ENCODE measurements at places on chromosomes 13 and 19.

DNA sequence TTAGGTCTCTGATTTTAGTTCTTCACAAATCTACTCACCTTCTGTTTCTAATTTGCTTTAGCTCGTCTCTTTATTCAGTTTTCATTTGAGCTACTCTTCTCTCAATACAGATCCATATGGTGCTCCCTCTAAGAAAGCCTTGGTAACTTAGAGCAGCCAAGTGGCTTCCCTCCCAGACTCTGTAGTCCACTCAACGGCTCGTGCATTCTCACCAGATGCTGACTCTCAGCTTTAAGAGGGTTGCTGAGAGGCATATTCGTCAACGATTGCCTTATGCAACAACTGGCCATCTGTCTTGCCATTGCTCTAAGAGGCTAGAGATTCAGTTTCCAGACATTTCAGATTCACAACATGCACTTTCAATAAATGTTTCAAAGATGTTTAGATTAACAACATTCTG is 785.8 kb upstream of the SLC10A2 start:
- DNase-seq, result no peak

DNA sequence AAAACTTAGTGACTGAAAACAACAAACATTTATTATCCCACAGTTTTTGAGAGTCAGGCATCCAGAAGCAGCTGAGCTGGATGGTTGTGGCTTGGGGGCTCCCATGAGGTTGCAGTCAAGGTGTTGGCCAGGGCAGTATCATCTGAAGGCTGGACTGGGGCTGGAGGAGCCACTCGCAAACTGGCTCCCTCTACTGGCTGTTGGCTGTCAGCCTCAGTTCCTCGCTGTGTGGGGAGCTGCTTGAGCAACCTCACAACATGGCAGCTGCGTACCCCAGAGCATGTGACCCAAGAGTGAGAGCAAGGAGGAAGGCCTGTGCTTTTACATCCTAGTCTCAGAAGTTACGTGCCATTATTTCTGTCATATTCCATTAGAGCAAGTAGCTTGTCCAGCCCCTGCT is 9.7 kb downstream of the YJU2 start:
- DNase-seq, result no peak

- no peak for DNase-seq
These were observed 11.4 kb downstream of the SBK2 start for GRCh38 chr19:55525289-55526101.

- no peak for DNase-seq
These were observed 6.0 kb upstream of the CCDC97 start for GRCh38 chr19:41303954-41304353.

DNA sequence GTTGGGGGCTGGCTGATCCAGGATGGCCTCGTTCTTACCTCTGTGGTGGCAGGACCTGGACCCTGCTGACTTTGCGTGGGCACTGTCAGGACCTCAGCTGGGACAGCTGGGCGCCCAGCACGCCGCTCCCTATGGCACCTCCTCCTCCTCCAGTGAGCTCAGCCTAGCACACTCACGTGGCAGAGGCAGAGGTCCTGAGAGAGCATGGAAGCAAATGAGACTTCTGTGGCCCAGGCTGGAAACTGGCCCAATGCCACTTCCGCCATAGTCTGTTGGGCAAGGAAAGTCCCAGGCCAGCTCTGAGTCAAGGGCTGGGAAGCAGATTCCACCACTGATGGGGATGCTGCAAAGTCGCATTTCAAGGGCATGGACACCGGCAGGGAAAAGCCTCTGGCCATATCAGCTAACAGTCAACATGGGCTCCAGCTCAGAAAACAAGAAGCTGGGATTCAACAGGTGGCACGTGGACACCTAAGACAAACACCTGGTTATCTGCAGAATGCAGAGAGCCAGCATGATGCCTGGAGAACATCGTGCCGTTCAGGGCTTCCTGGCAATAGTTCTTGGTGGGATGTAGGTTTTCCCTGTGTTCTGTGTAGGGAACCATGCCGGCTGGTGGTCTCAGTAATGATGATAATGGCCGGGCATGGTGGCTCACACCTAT is 16.7 kb downstream of the MYBPC2 start:
- no peak for DNase-seq

DNA sequence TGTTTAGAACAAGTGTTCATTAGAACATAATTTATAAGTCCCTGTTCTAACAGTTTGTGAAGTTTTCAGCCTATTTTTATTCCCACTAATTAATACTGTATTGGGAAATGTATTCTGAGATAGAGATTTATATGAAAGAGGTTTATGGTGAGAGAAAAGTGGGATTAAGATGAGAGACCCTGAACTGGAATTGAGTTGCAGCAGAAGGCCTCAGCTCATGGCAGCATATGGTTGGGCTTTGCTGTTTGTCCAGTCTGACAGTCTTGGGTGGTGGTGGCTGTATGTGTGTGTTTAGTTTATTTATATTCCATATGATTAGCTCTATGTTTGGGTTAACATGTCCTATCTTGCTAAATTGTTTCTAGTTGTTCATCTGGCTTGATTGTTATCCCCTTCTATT is 575.1 kb downstream of the SLITRK5 start:
- DNase-seq, result no peak

- DNase-seq, result no peak
These were observed 73.4 kb upstream of the FLT1 start for GRCh38 chr13:28568286-28568685.

DNA sequence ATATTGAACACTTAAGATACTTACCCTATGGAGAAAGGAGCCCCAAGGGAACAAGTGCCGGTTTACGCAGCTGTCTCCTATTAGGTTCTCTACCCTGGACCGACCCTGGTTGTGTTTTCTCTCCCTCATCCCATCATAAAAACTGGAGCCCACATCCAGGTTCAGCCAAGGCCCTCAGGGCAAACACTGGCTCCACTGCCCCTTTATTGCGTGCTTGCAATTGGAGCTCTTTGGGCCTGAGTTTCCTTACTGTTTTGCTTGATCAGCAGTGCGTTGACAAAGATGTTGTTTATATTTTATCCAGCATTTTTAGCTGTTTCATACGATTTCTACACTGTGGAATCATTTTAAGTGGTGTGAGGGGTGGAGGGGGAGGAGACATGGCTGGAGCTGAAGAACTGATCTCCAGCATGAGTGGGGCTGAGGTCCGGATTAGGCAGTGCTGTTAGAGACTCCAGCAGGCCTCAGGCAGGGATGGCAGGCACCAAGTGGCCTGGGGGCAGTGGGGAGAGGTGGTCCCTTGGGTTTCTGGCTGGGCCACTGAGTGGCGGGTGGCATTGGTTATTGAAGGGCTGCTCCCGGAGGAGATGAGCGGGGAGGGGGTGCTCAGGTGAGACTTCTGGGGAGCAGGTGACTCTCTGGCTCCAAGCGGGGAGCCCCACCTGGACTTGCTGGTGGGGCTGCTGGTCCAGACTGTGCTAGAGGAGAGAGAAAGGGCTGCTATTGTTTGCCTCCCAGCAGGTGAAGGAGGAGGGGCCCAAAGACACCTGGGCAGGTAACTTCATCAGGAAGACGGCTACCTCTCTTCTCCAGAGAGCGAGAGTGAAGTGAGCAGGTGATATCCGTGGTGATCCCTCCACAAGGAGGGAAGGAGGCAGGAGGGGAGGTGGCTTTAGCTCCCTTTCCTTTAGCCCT is 62.4 kb upstream of the RNF113B start:
- no peak for DNase-seq

GRCh38 chr13:93029536-93029935 is 197.1 kb upstream of the GPC6 start:
- no peak for DNase-seq

DNA sequence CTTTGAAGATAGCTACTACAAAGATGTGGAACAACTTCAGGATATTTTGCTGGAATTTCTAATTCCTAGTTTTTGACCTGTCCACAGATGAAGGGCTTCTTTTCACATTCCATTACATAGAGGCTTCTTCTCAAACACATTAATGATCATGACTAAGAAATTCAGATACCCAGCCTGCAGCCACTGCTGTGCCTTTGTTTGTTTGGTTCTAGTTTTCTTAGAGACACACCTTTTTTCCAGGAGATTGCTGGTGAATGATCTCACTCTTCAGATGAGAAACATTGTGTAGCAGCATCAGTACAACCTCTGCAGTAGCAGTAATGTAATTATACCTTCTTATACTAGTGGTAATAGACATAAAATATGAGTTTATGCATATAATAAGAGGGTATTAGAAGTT is 5.0 kb downstream of the TDRD3 start:
- no peak for DNase-seq

GRCh38 chr13:99842405-99842804 is 129.2 kb downstream of the ZIC5 start:
- DNase-seq, result no peak

GRCh38 chr13:21060338-21061028 is 903 bp downstream of the LATS2 start:
- no peak for DNase-seq

GRCh38 chr19:19597809-19598306 is 20.6 kb downstream of the PBX4 start:
- no peak for DNase-seq

DNA sequence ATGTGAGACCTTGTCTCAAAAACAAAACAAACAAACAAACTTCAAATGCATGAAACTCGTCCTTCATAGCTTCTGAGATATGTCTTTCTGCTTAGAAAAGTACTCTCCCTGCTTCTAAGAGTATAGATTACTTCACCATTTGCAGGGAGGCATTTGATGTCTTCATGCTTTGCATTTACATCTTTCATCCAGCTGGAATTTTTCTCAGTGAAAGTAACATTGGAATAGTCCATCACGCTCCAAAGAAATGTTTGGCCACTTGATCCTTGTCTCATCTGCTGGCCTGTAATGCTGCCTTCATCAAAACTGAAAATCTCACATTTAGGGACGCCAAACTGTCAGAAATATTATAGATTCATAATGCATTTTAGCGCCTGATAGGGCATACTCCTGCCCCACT is 19.2 kb downstream of the PNMA8A start:
- no peak for DNase-seq

- DNase-seq, result no peak
These were observed 43.4 kb upstream of the PDCD5 start for GRCh38 chr19:32537580-32537979.

DNA sequence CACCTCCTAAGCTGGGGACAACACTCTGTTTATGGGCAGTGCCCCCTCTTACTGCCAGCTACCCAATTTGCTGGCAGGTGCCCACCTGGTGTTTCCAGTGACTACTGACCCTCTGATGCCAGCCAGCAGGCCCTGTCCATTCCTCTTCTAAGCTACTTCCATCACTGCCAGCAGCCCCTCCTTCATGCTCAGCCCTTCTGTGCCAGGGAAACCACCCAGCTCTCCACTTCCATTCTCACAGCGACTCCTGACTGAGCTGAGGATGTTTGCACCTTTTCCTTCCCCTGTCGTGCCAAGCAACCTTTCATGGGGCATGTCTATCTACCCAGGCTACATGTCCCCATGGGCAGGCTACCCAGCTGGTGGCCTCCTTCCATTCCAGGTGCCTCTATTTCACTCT is 24.0 kb upstream of the ZNF492 start:
- DNase-seq, result no peak

DNA sequence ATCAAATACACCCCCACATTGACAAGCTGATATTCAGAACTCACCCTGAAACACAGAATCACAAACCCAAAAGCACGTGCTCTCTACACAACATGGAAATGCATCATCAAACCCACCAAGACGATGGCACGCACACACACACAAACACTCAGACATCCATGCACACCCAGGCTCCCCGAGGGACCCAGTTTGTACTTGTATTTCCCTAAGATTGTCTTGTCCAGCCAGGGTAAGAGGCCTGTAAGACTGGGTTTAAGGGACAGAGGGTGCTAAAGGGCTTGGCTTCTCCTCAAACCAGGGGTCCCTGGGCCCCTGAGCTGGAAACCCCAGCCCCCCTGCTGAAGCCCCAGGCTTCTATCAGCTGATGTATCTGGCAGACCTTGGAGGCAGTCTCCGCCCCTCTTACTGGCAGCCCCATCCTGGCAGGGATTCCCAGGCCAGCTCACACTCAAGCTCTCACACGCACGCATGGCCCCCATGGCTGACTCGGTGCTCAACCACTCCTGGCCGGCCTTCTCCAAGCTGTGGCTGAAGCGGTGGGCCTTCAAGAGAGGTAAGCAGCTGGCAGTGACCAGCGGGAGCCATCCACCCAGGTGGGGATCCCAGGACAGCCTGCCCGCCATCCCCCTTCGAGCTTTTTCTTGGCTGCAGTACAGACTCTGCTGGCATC is 6.5 kb downstream of the ARHGEF18 start:
- no peak for DNase-seq

- no peak for DNase-seq
These were observed 32.3 kb downstream of the ITM2B start for GRCh38 chr13:48265217-48265815.

- DNase-seq, result no peak
These were observed 16.3 kb upstream of the ASF1B start for GRCh38 chr19:14152713-14153112.

- no peak for DNase-seq
These were observed 13.4 kb downstream of the SUPT20H start for GRCh38 chr13:37046062-37046461.

All from Panc1 (cell line).